ENCODE measurements at places on chromosomes 1 and 21.

GRCh38 chr1:100750005-100750885 lies 30.7 kb downstream of the VCAM1 start:
- DNase-seq = no peak

GRCh38 chr1:205074513-205074912 lies 9.7 kb downstream of the TMEM81 start:
- no peak for DNase-seq

- DNase-seq = no peak
Measured at GRCh38 chr1:84121360-84121759, 22.7 kb upstream of the PRKACB start.

- no peak for DNase-seq
Measured at GRCh38 chr1:181116819-181117390, 28.4 kb downstream of the IER5 start.

GRCh38 chr1:32275424-32275823 lies 16.5 kb upstream of the HDAC1 start:
- DNase-seq = no peak

DNA sequence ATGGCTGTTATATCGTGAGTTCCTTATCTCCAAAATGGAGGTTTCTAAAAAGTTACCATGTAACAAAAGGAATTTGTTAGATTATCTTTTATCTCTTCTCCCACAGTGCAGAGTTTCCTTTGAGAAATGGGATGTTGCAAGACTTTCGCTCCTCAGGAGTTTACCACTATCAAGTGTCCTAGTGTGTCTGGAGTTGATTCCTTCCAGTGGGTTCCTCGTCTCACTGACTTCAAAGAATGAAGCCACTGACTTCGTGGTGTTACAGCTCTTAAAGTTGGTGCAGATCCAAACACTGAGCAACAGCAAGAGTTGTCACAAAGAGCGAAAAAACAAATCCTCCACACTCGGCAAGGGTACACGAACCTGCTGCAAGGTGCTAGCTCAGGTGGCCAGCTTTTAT lies 37.0 kb downstream of the SPAG17 start:
- no peak for DNase-seq

DNA sequence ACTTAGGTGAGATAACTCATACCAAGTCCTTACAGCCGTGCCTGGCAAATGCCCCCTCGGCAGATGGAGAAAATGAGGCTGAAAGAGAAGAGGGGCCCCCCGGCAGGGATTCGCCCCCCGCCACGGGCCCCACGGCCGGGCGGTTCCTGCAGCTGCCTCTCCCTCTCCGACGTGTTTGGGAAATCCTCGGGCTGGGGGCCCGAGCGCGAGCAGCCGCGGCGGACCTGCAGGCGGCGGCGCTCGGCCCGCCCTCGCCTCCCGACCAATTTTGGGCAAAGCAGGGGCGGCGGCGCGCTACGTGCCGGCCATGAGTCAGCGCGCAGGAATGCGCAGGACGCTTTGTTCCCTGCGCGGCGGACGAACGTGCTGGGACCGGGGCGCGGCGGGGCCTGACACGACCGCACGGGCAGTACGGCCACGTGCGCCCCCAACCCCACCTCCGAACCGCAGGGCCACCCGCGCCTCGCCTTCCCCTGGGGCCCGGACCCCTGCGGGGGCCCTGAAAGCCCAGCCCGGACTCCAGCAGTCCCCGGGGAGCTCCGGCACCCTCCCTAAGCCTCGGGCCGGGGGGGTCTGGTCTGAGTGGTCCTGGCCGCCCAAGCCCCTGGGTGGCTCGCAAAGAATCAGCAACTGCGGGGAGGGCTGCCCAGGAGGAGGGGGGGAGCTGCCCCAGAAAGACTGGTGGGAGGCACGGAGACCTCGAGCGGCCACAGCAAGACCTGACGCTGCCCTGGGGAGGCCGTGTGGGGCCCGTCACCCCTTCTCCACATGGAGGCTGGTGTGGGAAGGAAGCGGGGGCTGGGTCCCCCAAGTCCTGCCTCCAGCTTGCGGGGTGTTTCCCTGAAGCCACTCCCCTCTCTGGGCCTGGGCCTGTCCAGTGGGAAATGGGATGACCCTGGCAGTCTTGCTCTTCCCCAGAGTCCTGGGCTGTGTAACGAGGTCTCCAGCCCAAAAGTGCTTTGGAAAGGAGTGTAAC lies 11.9 kb upstream of the EDN2 start:
- no peak for DNase-seq

- peak; percentile 60 for DNase-seq
Measured at GRCh38 chr1:200738949-200739651, 407 bp downstream of the CAMSAP2 start.

GRCh38 chr1:10980094-10980577 lies 32.3 kb upstream of the TARDBP start:
- DNase-seq = no peak
